Lung (tissue), 17 donors: ENCODE measurements at places on chromosomes 6 and 20. TPM values are rescaled to one million over a fixed set of nuclear protein-coding genes. Genes with fewer than 3 reads are reported as not detected.

Gene CD40
- total RNA-seq: 20.4 TPM

Gene DNMT3B
- 3.1 TPM for total RNA-seq

Gene CTCFL
- total RNA-seq: not detected

Gene PGBD1
- total RNA-seq: 3.9 TPM

DNA sequence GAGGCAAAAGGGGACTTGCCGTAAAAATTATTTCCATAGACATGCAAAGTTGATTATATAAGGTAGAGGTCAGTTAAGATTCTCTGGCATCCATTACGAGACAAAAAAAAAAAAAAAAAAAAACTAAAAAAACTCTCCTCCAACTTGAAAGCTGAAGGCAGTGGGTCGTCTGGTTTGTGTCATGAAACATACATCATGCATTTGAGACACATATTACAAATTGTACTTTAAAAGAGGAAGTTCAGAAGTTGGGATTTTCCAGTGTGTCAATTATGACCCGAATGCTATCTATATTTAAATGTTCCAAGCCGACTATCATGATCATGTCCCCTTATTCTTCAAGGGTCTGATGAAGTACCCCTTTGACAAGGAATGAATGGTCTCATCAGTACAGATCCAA, 125.1 kb downstream of the ZNF217 start:
- no peaks in the 10 kb centered on the region for H3K27me3 ChIP-seq
- no peak for DNase-seq
- H3K4me1 ChIP-seq: no peaks in the 10 kb centered on the region
- H3K4me3 ChIP-seq: no peak overlapping the region
- H3K36me3 ChIP-seq: no peaks in the 10 kb centered on the region

GRCh38 chr6:168666699-168667427, 225.9 kb downstream of the SMOC2 start:
- DNase-seq: peak; percentile 4
- H3K36me3 ChIP-seq: no peaks in the 10 kb centered on the region
- no peaks in the 10 kb centered on the region for H3K4me1 ChIP-seq
- no peaks in the 10 kb centered on the region for H3K27me3 ChIP-seq

DNA sequence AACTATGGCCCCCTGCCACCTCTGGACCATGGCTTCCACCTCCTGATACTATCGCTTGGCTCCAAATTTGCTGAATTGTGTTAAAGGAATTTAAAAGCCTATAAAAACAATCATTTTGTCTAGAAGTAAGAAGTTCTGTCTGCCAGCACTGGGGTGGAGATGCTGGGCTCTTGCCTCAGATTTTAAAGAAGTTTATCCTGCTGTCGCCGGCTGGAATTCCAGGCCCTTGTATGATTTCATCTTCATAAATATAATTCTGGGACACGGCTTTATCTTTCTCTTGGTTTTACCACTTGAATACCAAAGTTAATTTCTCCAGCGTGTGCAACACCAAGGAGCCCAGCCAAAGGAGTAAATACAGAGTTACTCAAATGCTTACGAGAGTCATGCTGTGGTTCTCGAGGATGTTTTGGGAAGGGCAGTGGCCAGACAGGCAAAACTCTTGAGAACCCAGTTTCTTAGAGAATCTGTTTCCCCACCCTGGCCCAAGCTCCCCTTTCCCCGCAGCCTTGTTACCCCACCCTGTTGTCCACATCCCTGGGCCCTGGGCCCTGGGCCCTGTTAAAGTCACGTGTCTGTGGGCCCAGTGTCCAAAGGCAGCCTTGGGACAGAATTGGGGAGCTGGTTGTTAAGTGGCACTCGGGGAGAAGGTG, 31.9 kb downstream of the C6orf89 start:
- H3K4me1 ChIP-seq: peaks cover 15% of the 10 kb centered on the region
- H3K27ac ChIP-seq: peak overlapping the region; percentile 70
- no peak overlapping the region for H3K4me3 ChIP-seq
- DNase-seq: no peak
- H3K36me3 ChIP-seq: peaks cover 23% of the 10 kb centered on the region

DNA sequence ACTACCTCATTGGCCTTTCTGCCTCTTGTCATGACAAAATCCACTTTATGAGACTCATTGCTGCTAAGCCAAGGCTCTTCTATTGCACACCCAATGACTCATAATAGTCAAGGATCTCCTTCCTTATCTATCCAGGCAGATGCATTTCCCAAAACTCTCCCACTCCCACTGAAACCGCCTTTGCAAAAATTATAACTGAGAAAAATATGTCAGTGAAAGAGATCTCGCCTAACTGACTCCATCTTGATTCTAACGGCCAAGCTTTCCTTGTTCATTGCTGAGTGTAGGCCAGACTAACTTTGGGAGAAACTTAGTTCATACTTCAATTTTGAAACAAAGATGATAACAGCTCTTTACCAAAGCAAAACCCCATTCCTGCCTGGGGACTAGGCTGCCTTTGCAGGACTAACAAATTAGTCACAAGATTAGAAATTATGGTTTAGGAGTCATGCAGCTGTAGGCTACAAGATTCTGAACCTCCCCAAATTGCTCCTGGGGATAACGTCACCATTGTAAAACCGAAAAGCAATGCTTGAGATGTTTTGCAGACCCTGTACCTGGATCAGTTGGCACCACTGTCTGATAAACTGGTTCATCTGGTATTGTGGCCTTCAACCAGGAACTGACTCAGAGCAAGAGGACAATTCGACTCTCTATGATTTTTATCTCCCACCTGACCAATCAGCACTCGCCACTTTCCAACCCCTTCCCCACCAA, 47.1 kb downstream of the HAO1 start:
- H3K36me3 ChIP-seq: no peaks in the 10 kb centered on the region
- H3K27me3 ChIP-seq: no peaks in the 10 kb centered on the region
- H3K4me1 ChIP-seq: no peaks in the 10 kb centered on the region
- no peak overlapping the region for H3K4me3 ChIP-seq
- H3K27ac ChIP-seq: no peak overlapping the region

DNA sequence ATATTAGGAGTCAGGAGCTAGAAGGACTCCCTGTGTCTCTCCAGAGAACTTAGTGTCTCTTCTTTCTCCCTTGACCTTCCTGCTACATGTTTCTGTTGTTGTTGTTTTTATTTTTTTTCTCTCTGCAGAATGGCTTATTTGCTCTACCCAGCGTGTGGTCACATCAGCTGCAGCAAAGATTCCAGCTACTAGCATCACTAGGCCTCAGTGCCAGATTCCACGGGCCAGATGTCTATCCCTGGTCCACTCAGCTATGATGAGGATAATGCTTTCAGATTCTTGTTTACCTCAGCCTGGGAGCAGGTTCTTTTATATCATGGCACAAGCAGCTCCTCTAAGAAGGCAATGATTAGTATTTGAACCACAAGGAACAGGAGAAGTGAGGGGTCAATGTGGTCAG, 110.0 kb downstream of the PLCB1 start:
- H3K27me3 ChIP-seq: no peaks in the 10 kb centered on the region
- no peak for DNase-seq
- H3K4me3 ChIP-seq: no peak overlapping the region
- no peak overlapping the region for H3K27ac ChIP-seq
- peaks cover 19% of the 10 kb centered on the region for H3K4me1 ChIP-seq

DNA sequence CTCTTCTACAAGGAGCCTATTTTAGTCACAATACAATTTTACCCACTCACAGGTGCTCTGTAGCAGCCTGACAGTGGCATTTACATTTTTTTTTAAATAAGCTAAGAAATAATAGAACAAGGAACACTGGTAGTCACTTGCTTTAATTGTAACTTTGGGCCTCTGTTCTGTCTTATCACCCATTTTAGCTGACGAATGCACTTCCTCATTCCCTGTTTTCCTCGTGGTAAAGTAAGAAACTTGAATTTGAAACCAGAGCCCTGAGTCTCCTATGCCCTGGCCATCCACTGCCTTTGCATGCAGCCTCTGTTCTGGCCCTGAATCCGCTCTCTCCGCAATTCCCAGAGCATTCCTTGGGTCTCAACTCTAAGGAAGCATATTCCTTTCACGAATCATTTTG, 550.6 kb downstream of the PTPRT start:
- no peaks in the 10 kb centered on the region for H3K36me3 ChIP-seq
- H3K27ac ChIP-seq: no peak overlapping the region
- H3K4me1 ChIP-seq: no peaks in the 10 kb centered on the region
- no peak for DNase-seq
- H3K4me3 ChIP-seq: no peak overlapping the region
- H3K27me3 ChIP-seq: no peaks in the 10 kb centered on the region

GRCh38 chr6:62045502-62045901, 240.5 kb downstream of the KHDRBS2 start:
- no peak overlapping the region for H3K4me3 ChIP-seq
- H3K27ac ChIP-seq: no peak overlapping the region
- no peaks in the 10 kb centered on the region for H3K36me3 ChIP-seq
- no peak for DNase-seq
- no peaks in the 10 kb centered on the region for H3K4me1 ChIP-seq
- no peaks in the 10 kb centered on the region for H3K27me3 ChIP-seq

DNA sequence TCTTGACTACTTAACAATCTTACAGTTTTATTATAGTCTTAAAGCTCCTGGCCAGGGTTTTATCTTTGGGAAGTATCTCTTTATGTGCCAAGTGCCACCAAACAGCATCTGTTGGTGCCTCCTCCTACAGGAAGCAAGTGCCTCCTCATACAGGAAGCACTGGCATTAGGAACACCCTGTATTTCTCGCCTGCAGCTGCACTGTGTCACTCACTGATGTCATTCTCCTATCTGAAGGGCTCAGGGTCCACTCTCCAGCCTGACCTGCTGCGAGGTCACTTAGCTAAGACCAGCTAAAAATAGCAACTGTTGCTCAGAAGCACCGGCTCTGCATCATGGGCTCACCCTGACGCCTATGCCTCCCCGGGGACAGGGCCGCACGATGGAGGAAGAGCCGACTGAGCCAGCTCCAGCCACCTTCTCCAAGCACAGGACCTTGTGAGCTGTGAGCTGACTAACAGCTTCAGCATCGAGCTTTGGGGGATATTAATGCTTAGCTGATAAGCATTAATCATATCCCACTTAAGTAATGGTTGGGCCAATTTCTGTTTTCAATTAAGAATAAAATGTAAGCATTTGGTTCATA, 66.3 kb upstream of the CD93 start:
- no peak for DNase-seq
- H3K4me3 ChIP-seq: no peak overlapping the region
- peaks cover 30% of the 10 kb centered on the region for H3K4me1 ChIP-seq
- H3K36me3 ChIP-seq: no peaks in the 10 kb centered on the region
- peak overlapping the region; percentile 62 for H3K27ac ChIP-seq

DNA sequence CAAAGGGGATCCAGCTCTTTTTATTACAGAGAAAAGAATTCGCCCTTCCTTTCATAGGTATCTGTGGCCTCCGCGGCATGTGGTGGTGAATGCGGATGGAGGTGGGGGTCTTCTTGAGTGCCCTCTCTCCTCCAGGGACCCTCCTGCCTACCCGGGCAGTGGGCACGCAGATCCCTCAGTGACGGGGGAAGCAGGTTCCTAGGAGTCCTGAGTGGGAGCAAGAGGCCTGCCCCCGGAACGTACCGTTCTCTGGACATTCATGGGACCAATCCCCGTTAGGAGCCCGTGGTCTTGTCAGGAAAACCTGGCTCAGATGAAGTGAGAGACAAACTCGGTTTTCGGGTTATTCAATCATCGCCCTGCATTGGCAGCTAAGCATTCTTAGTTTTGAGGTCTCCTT, 56.4 kb downstream of the SMOC2 start:
- H3K4me1 ChIP-seq: peaks cover 19% of the 10 kb centered on the region
- no peak for DNase-seq
- peaks cover 37% of the 10 kb centered on the region for H3K27me3 ChIP-seq
- no peaks in the 10 kb centered on the region for H3K36me3 ChIP-seq
- H3K27ac ChIP-seq: no peak overlapping the region

DNA sequence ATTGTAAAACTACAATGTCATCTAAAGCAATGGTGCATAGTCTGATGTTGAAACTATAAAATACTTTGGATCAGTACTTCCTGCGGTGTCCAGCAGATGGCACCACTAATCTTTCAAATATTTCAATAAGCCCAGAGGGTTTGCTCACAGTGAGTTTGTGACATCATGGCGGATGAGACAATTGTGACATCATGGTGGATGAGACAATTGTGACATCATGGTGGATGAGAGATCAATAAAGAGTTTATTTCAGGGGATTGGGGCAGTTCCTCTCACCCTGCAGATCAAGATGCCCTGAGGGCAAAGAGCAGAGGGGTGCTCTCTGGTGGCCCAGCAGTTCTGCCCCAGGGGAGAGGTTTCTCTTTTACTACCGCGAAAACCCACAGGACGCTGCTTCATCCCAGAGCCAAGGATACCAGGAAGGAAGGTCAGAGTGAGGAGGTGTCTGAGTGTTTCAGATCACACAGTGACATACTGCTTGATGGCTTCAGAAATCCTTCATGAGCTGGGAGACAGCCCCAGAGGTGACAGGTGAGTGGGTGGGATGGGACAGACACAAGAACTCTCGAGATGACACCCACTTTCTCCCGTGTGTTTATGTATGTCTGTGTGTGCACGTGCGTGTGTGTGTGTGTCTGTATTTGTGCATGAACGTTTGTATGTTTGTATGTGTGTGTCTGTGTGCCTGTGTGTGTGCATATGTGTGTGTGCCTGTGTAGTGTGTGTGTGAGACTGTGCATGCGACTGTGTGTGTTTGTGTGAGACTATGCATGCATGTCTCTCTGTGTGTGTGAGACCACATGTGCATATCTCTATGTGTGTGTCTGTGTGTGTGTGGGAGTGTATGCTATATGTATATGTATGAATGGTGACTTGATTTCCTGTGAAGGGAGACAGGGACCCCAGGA, 7.3 kb upstream of the ULBP2 start:
- no peak overlapping the region for H3K27ac ChIP-seq
- H3K4me1 ChIP-seq: no peaks in the 10 kb centered on the region
- peak; percentile 85 for DNase-seq
- H3K4me3 ChIP-seq: no peak overlapping the region

- no peaks in the 10 kb centered on the region for H3K36me3 ChIP-seq
- H3K27me3 ChIP-seq: no peaks in the 10 kb centered on the region
Measured at GRCh38 chr6:150237626-150238025, 94.8 kb downstream of the PPP1R14C start.

- H3K27me3 ChIP-seq: no peaks in the 10 kb centered on the region
- H3K27ac ChIP-seq: no peak overlapping the region
- H3K36me3 ChIP-seq: no peaks in the 10 kb centered on the region
Measured at GRCh38 chr6:89273816-89274215, 41.3 kb downstream of the GABRR2 start.

DNA sequence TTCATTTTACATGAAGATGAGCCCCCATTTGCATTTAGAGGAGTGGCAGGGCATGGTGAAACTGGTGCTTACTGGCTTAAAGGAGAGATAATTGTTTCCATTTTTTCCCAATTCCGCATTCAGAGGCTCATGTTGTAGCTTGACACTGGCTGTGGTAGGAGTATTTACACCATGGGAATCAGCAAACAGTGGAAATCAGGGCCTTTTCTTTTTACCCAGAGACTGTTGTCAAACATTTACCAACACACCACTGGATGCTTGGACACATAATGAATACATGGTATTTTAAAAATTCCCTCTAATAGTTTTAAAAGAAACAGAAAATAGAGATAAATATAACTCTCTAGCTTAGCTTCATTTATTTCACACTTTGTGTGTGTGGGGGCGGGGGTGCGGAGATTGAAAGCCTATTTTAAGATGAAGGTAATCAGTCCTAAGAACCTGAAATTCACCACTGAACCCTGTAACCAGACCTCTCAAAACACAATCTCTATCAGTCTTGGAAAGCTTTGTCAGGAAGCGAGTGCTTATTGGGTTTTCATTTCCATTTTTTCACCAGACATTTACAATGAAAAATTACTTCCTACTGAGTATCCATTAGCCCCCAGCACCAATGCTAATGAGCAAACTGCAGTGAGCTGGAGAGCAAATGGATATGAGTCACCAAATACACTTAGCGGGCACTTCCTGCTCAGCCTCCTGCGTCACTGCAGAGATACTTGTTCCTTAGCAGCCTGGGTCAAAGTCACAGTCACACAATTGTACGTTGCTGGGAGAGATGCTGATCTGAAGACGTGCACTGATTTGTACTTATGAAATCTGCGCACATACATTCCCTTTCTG, 532.0 kb downstream of the BCKDHB start:
- H3K4me3 ChIP-seq: no peak overlapping the region
- H3K36me3 ChIP-seq: no peaks in the 10 kb centered on the region
- H3K4me1 ChIP-seq: no peaks in the 10 kb centered on the region
- no peak overlapping the region for H3K27ac ChIP-seq
